Urothelium cell line (cell line): ENCODE measurements at places on chromosomes 5 and 9.

DNA sequence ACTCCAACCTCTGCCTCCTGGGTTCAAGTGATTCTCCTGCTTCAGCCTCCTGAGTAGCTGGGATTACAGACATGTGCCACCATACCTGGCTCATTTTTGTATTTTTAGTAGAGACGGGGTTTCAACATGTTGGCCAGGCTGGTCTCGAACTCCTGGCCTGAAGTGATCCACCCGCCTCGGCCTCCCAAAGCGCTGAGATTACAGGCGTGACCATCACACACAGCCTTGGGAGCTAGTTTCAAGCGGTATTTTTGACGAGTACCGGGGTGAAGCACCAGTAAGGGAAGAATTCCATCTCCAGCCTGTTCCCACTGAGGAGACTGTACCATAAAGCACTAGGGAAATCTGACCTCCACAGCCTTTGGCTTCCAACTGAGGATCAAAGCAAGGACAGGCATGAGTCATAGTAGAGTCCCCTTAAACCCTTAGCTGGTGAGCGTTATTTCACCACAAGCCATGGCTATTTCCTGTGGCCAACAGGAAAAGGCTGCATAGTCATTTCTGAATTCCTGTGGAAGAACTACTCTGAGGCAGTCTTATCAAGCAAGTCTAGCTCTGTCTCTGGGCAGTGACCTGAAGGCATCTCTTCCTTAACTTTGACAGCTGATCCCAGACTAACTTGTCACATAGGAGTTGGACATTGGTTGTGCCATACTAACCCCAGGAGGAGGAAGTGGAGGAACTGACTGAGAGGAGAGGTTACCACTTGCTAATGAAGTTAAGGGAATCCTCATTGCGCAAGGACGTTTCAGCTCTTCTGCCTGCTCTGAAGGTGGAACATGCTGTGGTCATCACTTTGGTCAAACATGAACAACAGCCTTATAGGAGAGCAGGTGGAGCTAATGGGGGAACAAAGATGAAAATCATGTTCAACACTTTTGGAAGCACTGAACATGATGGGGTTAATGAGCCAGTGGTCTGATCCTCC, 85.8 kb upstream of the DMRT1 start:
- DNase-seq = peak; percentile 55

- peak; percentile 88 for DNase-seq
Observed at GRCh38 chr5:37272511-37272910, 23.3 kb upstream of the CPLANE1 start.

DNA sequence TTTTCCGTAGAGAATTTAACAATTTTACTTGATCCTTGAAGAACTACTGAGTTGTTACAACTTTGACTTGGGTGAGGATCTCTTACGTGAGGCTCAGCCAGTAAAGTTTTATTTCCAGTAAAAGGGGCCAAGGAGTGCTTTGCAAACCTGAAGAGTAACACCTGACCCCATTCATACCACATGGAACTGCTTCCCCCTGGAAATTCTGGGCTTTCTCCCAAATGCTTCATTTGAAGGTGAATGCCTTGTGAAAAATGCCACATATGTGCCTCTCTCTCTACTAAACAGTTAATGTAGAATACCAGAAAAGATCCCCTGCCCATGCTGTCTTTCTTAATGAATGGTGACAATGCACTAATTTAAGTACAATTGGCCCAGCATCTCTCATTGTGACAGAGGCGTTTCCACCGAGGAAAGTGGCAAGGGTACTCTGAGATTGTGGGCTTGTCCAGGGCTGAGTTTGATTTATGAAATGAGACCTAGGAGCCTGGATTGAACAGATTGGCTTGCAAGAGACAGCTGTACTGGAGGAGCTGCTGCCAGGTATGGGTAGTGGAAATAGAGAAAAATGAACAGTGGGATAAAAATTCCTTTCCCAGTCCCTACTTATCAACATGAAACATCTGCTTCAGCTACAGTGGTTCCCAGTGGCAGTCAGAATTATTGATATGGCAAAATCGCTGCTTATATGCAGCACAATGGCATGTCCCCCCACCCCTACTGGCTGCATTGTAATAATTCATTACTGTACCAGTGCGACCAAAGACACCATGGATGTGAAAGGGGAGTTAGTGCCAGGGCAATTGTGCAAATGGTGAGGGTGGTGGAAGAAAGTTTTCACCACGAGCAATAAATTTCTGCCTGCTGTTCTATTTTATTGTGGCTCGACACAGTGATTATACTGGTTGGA, 843.7 kb upstream of the WWC1 start:
- DNase-seq = no peak

- no peak for DNase-seq
Observed at GRCh38 chr9:135272608-135273007, 185.1 kb downstream of the OLFM1 start.

GRCh38 chr5:136516637-136517036, 151.3 kb upstream of the TRPC7 start:
- DNase-seq = no peak

DNA sequence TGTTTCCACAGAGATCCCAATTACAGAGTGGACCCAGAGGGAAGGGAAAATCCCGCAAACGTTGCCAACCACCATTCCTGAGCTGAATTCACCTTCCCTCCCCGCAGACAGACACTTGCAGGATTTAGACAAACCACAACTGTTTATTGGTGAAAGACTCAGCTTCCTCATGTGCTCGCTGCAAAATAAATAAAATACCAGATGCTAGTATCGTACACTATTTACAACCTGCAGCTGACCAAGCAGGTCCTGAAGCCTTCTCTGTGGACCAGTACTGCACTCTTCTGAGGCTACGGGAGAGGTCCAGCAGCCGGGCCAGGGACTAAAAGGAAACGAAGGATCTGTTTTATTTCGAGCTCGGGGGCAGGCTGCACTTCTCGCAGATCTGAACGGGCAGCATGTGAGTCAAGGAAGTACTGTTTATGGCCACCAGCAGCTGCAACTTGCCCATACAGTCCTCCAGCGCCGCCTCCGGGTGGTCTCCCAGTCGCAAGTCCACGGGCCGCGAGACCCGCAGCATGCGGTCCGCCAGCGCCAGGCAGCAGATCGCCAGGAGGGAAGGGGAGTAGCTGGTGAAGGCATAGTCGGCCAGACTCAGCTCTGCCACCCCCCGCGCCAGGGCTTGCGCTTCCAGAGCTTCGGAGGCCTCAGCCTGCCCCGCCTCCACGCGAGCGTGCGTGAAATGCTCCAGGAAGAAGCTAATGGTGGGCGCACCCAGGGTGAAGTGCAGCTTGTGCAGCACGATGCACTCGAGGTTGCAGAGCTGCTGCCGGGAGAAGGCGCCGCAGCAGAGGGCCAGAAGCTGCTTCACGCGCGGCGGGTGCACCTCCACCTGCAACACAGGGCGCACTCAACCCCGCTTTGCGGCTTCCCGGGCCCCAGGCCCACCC, 2.1 kb downstream of the CCNO start:
- DNase-seq = no peak

DNA sequence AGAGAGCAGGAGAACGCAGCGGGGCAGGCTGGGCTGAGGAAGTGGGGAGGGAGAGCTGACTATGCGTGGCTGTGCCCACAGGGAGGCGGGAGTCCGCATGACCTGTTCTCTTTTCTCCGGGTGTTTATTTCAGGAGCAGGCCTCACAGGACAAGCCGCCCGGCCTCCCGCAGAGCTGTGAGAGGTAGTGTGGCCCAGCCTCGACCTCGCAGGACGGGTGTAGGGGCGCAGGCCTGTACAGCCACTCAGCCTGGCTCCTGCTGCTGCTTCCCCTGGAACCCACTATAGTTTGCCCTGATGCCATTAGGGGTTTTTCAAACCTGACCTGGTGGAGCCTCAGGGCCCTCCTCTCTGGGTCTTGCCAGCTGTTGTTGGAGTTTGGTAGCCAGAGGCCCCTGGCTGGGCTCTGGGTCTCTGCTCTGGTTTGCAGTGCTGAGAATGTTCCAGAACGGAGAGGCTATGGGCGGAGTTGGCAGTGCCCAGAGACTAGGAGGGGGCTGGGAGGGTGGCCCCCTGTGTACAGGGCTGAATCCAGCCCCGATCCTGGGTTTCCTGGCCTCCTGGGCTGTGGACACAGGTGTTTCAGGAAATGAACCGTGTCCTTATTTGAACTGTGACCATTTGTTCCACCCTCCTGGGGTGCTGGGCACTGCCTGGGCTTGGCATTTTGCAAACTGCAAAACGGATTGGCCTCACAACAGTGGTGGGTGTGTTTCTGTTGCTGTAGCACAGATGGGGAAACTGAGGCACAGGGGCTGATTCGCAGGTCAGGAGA, 78.8 kb downstream of the WNK2 start:
- DNase-seq = no peak
